ENCODE measurements at places on chromosomes 3 and 15.

- no peak for DNase-seq
These were observed 47.5 kb upstream of the SKOR1 start for GRCh38 chr15:67777773-67778172.

DNA sequence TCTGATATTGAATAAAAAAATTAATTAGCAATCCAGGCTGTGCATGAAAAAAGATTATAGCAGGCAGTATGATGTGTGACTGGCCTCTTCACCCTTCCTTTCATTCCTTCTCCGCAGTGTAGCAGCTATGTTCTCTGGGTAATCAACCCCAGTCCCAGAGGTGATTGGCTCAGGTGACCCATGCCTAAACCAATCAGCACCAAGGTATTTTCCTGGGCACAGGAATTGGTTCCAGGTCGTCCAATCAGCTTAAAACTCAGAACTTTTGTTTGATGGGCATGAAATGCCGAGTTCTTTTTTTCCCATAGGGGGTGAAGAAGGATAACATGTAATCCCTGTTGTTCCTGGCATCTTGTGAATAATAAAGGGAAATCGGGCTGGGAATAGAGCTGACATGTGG is 5.8 kb upstream of the BNC1 start:
- DNase-seq, result no peak

- DNase-seq, result no peak
These were observed 85.3 kb upstream of the TNFAIP8L3 start for GRCh38 chr15:51180011-51180410.

DNA sequence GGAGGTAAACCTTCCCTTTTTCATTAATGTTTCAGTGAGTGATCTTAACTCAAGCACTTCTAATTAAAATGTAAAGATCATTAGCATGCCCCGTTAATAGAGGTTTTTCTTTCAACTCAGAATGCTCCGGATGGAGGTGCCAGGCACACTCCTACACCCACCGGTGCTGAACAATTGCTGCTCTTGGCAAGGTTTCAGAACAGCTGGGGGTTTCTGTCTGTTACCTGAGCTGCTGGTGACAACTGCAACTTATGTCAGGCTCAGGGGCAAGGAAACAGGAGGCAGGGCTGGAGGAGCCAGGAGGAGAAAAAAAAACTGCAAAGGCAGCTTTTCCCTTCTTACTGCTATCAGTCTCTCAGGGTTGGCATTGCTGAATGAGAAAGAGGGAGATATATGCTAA is 250.1 kb downstream of the DIPK2A start:
- no peak for DNase-seq

GRCh38 chr3:43649365-43649968 is 27.7 kb upstream of the ANO10 start:
- no peak for DNase-seq

- no peak for DNase-seq
These were observed 260.3 kb upstream of the TPM1 start for GRCh38 chr15:62782071-62782841.

- DNase-seq, result no peak
These were observed 106.5 kb upstream of the SATB1 start for GRCh38 chr3:18531662-18532061.

- no peak for DNase-seq
These were observed 85.5 kb upstream of the XXYLT1 start for GRCh38 chr3:195356151-195357086.

DNA sequence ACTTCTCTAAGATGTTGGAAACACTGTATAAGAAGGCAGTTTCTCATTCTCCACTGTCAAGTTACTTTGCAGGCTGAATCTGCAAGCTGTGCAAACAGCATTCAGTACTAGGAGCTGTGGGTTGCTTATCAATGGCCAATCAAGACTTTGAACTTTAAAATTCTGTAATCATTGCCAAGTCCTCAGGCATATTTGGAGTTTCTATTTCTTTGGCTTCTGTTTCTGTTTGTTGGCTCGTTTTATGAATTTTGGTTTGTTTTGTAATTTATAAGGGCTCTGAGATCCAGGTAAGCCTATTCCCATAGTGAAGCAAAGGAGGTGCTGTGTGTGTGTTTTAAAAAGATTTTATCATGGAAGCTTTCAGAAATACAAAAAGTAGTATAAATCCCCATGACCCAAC is 32.1 kb downstream of the TLNRD1 start:
- no peak for DNase-seq

- no peak for DNase-seq
These were observed 44.1 kb downstream of the CTXND1 start for GRCh38 chr15:80207887-80208286.

GRCh38 chr15:85026304-85027032 is 44.8 kb downstream of the PDE8A start:
- DNase-seq, result no peak

GRCh38 chr15:70299931-70300869 is 202.5 kb upstream of the TLE3 start:
- peak; percentile 47 for DNase-seq

- DNase-seq, result no peak
These were observed 30.4 kb upstream of the SNRPA1 start for GRCh38 chr15:101325263-101326025.

GRCh38 chr15:101692801-101693598 is 31.3 kb downstream of the TARS3 start:
- DNase-seq, result no peak

DNA sequence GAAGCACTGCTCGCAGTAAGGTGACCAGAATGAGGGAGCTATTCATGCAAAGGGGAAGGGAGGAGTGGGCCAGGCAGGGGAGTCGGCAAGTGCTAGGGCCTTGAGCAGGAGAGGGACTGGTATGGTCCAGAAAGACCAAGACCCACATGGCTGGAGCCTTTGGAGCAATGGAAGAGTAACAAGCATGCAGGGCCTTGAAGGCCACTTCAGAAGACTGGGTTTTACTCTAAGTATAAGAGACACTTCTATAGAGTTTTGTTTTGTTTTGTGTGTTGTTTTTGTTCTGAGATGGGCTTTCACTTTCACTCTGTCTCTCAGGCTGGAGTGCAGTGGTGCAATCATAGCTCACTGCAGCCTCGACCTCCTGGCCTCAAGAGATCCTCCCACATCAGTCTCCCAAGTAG is 42.0 kb downstream of the BFSP2 start:
- DNase-seq, result no peak

GRCh38 chr3:157418104-157418503 is 18.5 kb upstream of the PTX3 start:
- DNase-seq, result no peak

GRCh38 chr3:168272343-168272985 is 176.7 kb upstream of the GOLIM4 start:
- no peak for DNase-seq

DNA sequence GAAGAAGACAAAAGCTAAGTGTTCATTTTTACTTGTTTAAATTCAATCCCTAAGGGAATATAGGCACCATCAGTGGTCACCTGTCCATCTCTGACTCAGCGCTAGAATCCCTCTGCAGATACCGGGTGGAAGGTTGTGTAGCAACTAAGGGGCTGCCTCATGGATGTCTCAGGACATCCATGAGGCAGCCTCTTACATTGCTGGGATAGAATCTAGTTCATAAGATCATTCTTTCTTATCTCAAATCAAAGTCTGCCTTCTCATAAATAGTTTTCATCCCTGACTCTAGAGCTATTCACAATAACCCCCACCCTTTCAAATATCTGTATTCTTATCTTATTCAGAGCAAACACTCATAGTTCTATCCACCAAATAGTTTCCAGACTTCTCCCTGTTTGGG is 38.1 kb downstream of the HSPBAP1 start:
- no peak for DNase-seq

DNA sequence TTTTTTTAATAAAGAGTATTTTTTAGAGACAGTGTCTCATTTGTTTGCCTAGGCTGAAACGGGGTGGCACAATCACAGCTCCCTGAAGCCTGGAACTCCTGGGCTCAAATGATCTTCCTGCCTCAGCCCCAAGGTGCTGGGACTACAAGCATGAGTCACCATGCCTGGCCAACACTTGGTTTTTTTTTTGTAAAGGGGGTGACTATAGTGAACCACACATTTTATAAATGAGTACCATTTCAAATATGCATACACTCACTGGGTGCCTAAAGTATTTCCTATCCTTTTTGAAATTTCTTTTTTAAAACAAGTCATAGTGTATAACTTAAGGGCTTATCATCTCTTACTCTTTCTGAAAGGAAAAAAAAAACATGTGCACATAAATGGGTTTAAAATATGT is 325.2 kb upstream of the MEIS2 start:
- DNase-seq, result no peak

GRCh38 chr3:9700536-9700935 is 3.1 kb upstream of the CPNE9 start:
- DNase-seq, result no peak

- no peak for DNase-seq
These were observed 13.6 kb upstream of the CASR start for GRCh38 chr3:122169911-122170310.
